ENCODE measurements at places on chromosomes 7 and 10. TPM values are rescaled to one million over a fixed set of nuclear protein-coding genes. Genes with fewer than 3 reads are reported as not detected.

GRCh38 chr7:30364773-30365172 is 80.4 kb downstream of the ZNRF2 start:
- no peak for DNase-seq

- DNase-seq: no peak
Measured at GRCh38 chr10:89175816-89176215, 31.3 kb downstream of the CH25H start.

The PPA1 gene
- 148 TPM for total RNA-seq

The TAS2R60 gene
- total RNA-seq: not detected

The PNLIP gene
- not detected for total RNA-seq

The SNX10 gene
- not detected for total RNA-seq
